ENCODE measurements at places on chromosomes 7 and 10.

DNA sequence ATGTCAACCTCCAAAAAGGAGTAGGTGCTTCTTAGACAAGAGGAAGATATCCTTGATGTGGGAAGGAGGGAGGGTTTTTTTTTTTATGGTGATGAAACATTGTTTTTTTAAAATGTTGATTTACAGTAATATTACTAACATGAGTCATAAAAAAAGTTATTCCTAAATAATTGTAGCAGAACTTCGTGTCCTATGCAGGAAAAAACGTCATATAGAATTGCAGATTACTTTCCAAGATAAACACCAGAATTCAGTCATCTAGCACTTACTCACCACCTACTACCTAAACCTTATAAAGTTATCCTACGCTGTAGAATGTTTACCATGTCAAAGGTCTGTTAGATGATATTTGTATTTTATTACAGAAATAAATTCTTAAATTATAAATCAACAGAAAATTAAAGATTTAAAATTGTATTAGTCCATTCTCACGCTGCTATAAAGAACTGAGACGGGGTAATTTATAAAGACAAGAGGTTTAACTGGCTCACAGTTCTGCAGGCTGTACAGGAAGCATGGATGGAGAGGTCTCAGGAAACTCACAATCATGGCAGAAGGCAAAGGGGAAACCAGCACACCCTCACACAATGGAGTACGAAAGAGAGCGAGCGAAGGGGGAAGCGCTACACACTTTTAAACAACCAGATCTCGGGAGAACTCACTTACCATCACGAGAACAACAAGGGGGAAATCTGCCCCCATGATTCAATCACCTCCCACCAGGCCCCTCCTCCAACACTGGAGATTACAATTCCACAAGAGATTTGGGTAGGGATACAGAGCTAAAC is 105.2 kb upstream of the NEBL start:
- DNase-seq, result no peak

DNA sequence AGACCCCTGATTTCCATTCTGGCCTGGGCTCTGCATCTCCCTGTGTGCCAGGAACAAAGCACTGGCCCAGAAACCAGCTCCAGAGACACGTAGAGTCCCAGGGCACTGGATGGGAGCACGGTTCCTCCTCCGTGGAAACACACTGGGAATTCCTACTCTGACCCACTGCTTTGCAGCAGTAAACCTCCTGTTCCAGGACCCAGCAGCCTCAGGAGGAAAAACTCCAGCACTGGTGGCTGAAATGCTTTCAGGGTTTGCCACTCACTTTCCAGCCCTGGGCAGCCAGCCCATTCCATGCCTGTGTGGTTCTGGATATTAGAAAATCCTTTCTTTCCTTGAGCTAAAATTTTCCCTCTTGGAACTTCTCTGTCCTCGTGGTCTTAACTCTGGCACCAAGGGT is 58.0 kb downstream of the FAM171A1 start:
- DNase-seq, result no peak

- no peak for DNase-seq
Measured at GRCh38 chr10:6474871-6475270, 105.2 kb downstream of the PRKCQ start.

- no peak for DNase-seq
Measured at GRCh38 chr7:116542618-116543017, 17.8 kb downstream of the CAV1 start.

- peak; percentile 13 for DNase-seq
Measured at GRCh38 chr10:74824184-74824899, 2.1 kb upstream of the KAT6B start.

GRCh38 chr10:108852211-108852610 is 1071.1 kb downstream of the XPNPEP1 start:
- DNase-seq, result no peak

GRCh38 chr10:95877881-95878280 is 29.9 kb upstream of the CC2D2B start:
- DNase-seq, result no peak

All from T-helper 9 cell (primary cell).